ENCODE measurements at places on chromosomes 7 and 10. TPM values are rescaled to one million over a fixed set of nuclear protein-coding genes. Genes with fewer than 3 reads are reported as not detected.

INTS1 gene
- total RNA-seq, result 64.7 TPM

HSPA14 gene
- total RNA-seq, result 6.8 TPM

PILRA gene
- 0.36 TPM for total RNA-seq

TRPV6 gene
- not detected for total RNA-seq

NOLC1 gene
- total RNA-seq, result 28.2 TPM

OPALIN gene
- total RNA-seq, result not detected

CYP51A1 gene
- 252 TPM for total RNA-seq

FXYD4 gene
- not detected for total RNA-seq

GPR15LG gene
- not detected for total RNA-seq

CABCOCO1 gene
- total RNA-seq, result 8.3 TPM

TMEM130 gene
- total RNA-seq, result 0.12 TPM

TMEM229A gene
- not detected for total RNA-seq

CISD1 gene
- 13.6 TPM for total RNA-seq

OGA gene
- 83.8 TPM for total RNA-seq

UPK3BL1 gene
- total RNA-seq, result 15.4 TPM

BLNK gene
- total RNA-seq, result not detected

NME8 gene
- not detected for total RNA-seq

HHEX gene
- 1.3 TPM for total RNA-seq

ERV3-1 gene
- total RNA-seq, result 10.7 TPM

Data from hair follicle dermal papilla cell (primary cell).